Adrenal gland (tissue), 19 donors: ENCODE measurements at places on chromosomes 12 and 14. TPM values are rescaled to one million over a fixed set of nuclear protein-coding genes. Genes with fewer than 3 reads are reported as not detected.

The HSP90B1 gene
- total RNA-seq, result 747 TPM

The CPSF2 gene
- total RNA-seq, result 64.0 TPM

The MMP19 gene
- total RNA-seq, result 12.8 TPM

The KRT86 gene
- total RNA-seq, result 1.2 TPM

The RAPGEF3 gene
- 2.4 TPM for total RNA-seq

- no peak for DNase-seq
Observed at GRCh38 chr12:121908702-121909101, 9.7 kb upstream of the CFAP251 start.

GRCh38 chr14:22448035-22448904 lies 140.8 kb downstream of the DAD1 start:
- no peak for DNase-seq

GRCh38 chr12:119758722-119759121 lies 90.8 kb downstream of the PRKAB1 start:
- no peak for DNase-seq

GRCh38 chr12:57370696-57371095 lies 60.1 kb downstream of the R3HDM2 start:
- DNase-seq, result no peak

DNA sequence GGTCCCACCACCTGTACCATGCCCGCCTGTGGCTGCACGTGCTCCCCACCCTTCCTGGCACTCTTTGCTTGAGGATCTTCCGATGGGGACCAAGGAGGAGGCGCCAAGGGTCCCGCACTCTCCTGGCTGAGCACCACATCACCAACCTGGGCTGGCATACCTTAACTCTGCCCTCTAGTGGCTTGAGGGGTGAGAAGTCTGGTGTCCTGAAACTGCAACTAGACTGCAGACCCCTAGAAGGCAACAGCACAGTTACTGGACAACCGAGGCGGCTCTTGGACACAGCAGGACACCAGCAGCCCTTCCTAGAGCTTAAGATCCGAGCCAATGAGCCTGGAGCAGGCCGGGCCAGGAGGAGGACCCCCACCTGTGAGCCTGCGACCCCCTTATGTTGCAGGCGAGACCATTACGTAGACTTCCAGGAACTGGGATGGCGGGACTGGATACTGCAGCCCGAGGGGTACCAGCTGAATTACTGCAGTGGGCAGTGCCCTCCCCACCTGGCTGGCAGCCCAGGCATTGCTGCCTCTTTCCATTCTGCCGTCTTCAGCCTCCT lies 1.1 kb downstream of the INHBE start:
- no peak for DNase-seq

DNA sequence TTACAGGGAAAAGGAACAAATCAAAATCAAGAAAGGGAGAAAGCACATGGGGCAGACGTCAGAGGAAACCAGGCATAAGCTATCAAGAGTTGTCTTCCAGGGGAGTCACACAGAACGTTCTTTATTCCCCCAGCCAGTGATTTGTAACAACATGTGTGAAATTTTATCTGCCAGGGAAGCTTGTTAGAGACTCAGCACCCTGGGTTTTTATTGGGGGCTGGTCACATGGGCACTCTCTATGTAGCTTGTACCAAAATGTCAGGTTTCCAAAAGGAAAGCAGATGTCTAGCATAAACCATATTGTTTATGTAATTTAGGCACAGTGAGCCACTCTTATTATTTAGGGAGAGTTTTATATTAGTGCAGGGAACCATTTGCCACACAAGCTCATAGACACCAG lies 440.4 kb upstream of the DCN start:
- DNase-seq, result no peak

- no peak for DNase-seq
Observed at GRCh38 chr14:44505588-44505987, 1.5 kb downstream of the FSCB start.

DNA sequence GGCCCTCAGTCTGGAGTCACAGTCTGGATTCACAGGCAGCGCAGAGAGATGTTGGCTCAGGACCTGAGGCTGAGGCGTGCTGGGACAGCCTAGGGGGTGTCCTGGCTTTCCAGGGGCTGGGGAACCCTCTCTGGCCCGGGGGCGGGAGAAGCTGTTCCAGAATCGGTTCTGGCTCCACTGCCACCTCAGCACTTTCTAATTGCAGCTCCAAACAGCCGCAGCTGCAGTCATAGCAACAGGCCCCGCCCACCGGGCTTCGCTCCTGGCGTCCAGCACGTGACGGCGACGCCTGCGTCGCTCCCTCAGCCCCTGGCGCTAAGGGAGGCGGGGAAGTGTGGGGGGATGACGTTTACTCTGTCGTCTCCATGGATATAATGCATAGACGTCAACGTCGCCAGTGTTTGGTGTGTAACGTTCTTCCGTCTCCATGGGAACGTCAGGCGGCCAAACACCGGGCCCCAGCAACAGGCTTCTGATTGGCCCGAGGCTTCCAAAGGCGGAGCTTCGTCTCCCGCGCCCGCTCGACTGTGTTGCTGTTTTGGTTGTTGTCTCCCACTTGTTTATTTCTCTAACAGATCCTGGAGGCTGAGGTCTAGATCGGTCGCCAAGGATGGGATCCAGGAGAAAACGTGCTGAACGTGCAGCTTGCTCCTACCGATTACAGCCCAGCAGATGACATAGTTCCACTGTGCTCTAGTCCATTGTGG lies 19.7 kb upstream of the FOS start:
- peak; percentile 99 for DNase-seq

- DNase-seq, result no peak
Observed at GRCh38 chr14:93532541-93532940, 101.8 kb downstream of the UNC79 start.
